ENCODE measurements at places on chromosomes 1 and 21.

DNA sequence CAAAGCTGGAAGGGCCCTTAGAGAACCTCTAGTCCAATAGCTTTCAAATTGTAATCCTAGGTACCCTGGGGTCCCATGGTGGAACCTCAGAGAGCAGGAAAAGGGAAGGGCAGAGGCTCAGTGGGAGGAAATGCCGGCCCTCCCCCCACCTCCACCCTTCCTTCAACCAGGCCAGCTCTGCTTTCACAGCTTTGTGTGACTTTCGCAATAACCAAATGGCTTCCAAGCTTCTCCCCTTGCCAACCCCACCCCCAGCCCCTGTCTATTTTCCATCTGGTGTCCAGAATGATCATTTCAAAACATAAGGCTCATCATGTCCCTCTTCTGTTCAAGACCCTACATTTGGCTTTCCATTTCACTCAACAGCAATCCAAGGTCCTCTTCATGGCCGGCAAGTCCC is 74.4 kb downstream of the CD58 start:
- no peak for DNase-seq

- no peak for DNase-seq
Measured at GRCh38 chr1:33387625-33388024, 43.3 kb downstream of the PHC2 start.

DNA sequence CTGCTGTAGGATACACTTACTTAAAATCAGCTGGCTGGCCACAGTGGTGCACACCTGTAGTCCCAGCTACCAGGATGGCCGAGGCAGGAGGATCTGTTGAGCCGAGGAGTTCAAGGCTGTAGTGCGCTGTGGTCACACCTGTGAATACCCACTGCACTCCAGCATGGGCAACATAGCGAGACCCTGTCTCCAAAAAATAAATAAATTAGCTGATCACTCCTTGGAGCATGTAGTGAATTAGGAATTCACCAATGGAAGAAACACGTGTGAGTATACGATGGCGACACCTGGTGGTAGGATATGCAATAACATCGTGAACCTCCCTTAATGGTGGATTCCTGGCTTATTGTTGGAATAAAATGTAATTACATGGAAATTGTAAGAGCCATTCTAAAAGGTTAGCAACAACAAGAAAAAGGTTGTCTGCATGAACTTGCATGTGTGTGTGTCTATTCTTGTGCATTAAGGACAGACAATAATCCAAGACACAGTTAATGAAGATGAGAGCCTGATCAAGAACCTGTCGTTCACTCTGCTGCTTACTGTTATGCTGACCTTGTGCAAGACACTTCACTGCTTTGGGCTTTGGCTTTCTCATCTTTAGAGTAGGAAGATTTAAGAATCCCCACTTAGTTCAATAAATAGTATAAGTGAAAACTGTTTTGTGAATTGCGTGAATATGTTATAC is 38.6 kb upstream of the COX20 start:
- peak; percentile 18 for DNase-seq

DNA sequence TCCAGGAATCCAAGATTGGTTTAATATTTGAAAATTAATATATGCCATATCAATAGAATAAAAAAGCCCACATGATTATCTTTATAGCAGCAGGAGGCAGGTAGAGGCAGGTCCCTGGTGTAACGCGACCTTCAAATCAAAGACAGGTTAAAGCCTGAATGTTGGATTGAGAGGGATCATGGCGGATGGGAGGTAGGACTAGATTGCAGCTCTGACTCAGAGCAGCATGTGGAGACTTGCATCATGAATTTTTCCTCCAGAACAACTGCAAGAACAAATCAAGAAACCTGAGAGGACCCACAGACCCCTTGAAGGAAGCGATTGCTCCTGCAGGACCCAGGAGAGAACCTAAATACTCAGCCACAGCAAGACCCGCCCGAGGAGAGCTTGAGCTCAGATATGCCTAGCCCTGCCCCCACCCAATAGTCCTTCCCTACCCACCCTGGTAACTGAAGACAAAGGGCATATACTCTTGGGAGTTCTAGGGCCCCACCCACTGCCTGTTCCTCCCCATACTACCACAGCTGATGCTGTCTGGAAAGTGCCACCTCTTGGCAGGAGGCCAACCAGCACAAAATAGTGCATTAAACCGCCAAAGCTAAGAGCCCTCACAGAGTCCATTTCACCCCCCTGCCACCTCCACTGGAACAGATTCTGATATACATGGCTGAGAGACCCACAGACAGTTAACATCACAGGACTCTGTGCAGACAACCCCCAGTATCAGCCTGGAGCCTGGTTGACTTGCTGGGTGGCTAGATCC is 19.5 kb downstream of the S100B start:
- DNase-seq = no peak

DNA sequence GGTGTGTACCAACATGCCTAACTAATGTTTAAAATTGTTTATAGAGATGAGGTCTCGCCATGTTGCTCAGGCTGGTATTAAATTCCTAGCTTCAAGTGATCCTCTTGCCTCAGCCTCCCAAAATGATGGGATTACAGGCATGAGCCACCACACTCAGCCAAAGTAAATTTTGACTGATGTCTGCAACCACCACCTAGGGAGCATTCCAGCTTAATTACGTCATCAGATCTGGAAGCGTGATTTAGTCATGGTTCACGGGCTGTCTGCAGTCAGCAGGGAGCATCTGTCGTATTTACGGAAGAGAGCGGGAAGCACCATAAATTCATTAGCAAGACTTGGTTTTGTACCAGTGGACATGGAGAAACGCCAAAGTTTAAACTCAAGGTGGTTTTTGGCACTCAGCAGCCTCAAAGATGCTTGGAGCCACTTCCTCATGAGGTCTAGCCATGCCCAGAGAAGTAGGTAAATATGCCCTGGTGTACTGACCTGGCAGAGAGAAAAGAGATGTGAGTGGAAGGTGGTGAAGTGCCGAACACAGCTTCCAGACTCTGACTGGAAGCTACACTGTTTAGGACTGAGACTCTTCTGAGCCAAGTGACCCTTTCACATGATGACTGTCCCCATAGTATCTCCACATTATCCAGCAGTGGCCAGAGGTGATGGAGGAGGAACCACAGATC is 60.8 kb upstream of the SLC35F3 start:
- DNase-seq = no peak
